NCI-H524 treated with DMSO at 0.1 percent for 48 hours (cell line): ENCODE measurements at places on chromosomes 6 and 20.

DNA sequence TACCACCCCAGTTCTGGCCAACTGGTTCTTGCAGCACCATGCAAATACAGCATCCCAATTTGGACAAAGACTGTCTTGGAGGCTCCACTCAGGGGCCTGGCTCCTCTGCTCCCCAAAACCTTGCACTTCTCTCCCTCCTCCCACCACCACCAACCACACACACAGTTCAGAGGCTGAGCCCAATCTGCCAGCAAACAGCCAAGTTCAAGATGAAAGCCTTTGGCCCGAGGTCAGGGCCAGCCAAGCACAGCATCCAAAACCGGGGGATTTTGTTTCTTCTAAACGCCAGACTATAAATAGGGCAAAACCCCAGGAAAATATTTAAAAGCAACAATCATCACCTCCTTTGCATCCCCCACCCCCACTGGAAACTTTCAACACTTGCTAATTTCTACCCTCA, 5.7 kb downstream of the KCNK5 start:
- DNase-seq: no peak

GRCh38 chr6:113067612-113068275, 720.6 kb downstream of the RFPL4B start:
- DNase-seq: no peak

- DNase-seq: no peak
Measured at GRCh38 chr6:163415620-163416556, 1.4 kb downstream of the QKI start.

- no peak for DNase-seq
Measured at GRCh38 chr20:62336329-62336728, 30.8 kb downstream of the LAMA5 start.

DNA sequence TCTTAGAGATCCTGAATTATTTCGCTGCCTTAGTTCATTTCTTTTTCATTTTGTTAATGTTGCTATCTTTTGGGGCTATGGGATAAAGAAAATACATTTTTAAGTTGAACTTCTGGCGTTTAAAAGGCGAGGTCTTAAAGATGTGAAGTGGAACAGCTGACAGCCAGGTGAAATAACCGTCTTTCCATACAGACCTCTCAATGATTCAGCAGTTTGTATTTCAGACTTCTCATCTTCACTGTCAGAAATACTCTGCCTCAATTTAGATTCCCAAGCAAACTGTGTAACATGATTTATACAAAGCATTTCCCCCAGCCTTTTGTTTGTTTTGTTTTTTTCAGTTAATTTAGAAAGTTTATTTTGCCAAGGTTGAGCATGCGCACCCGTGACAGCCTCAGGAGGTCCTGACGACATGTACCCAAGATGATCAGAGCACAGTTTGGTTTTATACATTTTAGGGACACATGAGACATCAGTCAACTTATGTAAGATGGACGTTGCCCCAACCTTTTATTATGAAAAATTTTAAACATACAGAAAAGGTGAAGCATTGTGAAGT, 40.0 kb downstream of the SLC9A8 start:
- DNase-seq: no peak

DNA sequence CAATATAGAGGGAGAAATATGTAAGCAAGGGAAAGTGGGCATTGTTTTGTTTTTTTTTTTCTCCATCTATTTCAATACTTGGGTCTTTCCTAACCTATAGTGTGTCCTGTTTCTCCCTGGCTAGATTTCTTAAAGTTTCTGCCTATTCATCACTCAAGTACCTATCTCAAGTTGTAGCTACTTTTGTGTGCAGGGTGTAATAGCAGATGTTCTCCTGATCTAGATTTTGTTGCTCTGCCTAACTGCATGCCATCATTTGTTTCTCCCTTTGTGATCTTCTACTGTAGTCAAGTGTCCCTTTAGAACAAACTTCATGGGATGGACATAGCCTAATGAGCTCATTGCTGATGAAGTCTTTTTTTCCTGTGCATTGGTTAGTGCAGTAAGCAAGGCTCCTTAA, 45.8 kb downstream of the TOP1 start:
- DNase-seq: no peak

DNA sequence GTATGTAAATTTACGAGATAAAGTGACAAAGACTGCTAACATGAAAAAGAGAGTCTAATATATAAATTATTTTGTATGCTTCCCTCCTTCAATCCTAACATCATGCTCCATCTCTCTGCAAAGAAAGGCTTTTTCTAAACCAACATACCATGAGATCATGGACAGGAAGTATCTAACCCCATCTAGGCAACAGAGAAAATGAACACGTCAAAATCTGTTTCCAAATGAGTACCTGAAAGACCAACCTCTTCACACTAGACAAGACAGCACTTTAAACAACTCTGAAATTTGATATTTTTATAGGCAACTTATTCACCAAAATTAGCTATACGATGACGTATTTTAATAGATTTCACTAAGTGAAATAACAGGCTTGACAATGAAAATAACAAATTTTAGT, 54.6 kb downstream of the MAN1A1 start:
- no peak for DNase-seq

GRCh38 chr6:158730541-158730907, 80.7 kb downstream of the SYTL3 start:
- no peak for DNase-seq

DNA sequence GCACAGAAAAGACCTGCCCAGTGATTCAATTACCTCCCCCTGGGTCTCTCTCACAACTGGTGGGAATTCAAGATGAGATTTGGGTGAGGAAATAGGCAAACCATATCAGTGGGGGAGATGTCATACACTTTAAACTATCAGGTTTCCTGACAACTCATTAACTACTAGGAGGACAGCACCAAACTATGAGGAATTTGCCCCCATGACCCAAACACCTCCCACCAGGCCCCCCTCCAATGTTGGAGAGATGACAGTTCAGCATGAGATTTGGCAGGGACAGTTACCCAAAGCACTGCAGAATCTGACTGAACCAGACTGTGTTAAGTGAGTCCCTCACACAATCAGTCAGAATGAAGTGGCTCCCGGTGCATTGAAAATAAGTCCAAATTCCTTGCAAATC, 148.0 kb downstream of the TTLL2 start:
- DNase-seq: no peak

- no peak for DNase-seq
Measured at GRCh38 chr6:128538763-128539162, 18.4 kb upstream of the PTPRK start.

DNA sequence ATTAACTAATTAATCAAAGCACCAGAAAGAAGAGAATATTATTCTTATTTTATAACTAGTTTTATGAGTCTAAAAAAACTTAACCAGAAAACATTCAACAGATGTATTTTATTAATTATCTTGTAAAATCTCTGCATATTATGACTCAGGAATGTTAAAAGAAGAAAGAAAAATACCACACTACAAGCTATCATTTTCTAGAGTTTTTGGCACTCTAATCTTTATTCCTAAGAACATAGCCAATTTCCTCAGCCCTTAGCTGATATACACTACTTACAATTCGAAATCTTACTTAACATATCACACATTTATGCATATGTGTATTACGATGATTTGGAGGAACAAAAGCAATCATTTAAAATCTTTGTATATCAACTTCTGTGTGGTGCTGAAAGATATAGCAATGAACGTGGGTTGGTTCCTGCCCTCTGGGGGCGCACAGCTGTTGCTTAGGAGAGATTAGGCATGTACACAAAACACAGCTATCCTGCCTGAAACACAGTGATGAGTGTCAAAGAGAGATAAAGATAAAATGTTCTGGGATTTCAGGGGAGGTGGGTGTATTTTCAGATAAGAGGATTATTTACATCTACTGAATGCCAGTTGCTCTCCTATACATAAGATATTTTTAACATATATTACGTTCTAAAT, 404.5 kb downstream of the SYNE1 start:
- DNase-seq: no peak

GRCh38 chr6:39610221-39610620, 115.0 kb downstream of the KIF6 start:
- no peak for DNase-seq

GRCh38 chr6:28232785-28233184, 7.7 kb downstream of the ZSCAN9 start:
- no peak for DNase-seq

DNA sequence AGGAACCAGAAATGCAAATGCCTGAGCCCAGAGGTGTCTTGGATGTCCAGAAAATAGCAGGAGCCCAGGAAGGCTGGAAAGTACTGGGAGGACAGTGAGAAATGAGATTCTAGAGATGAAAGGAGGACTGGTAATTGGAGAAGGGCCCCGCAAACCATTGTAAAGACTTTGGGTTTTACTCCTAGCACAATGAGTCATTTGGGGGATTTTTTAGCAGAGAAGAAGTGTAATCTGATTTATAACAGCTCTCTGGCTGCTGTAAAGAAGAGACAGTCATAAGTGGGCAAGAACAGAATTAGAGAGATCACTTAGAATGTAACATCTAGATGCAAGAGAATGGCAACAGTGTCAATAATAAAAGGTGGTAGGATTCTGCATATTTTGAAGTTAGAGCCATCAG, 40.2 kb downstream of the SLC35F1 start:
- DNase-seq: no peak

GRCh38 chr20:43102394-43102793, 87.3 kb downstream of the PTPRT start:
- DNase-seq: peak; percentile 31

DNA sequence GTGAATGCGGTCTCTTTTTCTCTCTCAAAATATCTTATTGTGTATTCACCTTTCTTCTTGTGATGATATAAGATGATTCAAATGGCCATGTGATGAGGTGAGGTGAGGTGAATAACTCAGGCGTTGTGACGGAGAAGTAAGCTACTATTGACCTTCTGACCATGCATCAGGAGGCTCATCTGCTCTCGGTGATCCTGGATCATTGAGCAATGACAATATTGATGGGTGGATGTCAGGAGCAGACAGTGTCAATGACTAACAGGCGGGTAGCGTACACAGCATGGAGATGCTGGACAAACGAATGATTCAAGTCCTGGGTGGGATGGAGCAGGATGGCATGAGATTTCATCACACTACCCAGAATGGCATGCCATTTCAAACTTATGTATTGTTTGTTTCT, 119.6 kb downstream of the PXDC1 start:
- DNase-seq: no peak

DNA sequence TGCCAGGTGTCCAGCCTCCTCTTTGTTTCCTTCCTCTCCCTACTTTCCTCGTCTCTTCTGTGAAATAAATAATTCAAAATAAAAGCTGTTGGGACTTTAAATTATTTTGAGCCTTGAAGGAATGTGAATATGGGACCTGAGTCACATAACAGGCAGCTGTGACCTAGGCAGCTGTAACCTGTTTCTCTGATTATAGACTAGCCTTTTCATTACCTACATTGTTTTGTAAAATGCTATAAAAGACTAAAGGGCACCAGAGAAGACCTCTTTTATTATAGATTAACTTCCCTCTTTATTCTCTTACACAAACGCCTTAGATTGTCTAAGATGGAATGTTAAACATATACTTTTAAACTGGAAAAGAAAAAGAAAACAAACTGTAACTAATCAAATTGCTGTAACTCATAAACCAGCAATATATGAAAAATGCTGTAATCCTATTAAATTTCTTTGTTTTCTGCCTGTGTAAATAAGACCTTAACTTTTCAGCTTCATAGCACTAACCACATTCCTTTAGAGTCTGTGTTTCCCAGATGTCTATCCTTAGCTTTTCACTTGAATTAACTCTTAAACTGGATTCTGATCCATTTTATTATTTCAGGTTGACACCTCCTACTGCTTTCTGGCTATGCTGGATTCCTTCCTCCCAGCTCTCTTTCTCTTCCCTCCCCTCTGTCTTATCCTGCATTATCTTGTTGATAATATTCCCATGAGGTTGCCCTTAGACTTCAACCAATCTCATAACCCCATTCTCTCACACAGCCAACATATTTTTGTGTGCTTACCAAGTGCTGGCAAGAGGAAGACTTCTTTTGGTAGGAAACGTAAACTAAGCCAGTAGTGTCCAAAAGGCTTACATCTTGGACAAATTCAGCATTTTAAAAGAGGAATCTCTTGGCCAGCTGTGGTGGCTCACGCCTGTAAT, 69.2 kb downstream of the TPD52L1 start:
- no peak for DNase-seq

GRCh38 chr6:15280961-15281360, 35.1 kb downstream of the JARID2 start:
- no peak for DNase-seq

DNA sequence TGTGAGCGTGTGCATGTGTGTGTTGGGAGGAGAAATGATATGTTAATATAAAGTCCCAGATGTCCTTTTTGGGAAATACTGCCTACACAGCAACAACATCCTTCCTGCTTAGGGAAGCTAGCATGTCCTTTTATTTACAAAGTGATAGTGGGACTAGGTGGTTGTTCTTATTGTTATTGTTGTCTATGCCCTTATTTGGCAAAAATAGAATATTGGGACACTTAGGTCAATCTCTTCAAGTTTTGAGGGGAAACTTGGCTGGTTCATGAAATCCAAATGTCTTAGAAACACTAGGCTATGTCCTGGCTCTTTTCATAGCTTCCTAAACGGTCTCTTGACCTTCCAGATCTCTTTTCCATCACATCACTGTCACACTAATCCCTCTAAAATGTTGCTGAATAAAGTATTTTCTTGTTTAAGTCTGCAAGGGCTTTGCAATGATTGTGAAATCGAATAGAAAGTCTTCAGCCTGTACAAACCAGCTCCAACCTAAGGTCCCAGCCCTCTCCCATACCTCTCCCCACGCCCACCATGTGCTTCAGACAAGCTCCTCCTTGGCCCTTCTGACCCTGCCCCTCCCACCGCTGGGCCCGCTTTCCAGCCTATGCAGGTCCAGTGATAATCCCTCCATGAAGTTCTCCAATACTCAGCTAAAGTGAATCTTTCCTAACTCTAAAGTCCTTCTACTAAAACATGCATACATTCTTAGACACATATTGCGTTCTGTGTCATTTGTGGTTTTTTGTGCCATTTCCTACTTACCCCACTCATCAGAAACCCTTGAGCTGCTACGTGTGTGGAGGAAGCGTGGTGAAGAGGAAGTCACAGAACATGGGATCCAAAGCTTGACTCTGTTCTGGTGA, 205.1 kb downstream of the LY86 start:
- no peak for DNase-seq

DNA sequence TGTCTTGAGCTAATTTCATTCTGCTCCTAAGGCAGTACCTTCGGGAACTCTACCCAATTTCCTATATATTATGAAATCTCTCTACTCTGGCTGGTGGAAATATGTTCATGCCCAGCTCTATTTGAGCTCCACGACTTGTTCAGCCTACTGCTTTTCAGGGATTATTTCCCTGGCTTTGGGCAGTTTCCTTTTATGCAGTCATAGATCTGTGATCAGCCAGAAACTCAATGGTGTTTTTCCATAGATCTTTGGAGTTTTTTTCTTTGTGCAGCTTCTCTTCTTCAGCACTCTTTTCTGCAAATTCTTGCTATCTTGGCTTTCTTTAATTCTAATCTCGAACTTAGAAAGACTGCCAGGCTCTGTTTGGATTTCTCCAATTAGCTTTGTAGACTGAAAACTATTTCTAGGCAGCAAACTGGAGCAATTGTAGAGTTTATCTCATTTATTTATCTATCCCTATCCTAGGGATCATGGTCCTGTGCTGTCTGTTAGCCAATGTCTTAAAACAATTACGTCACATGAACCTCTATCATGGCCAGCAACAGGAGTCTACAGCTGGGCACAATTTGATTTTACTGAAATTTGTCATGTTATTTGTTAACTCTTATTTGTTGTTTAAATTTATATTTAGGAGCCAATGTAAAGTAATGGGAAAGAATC, 328.4 kb downstream of the BCKDHB start:
- DNase-seq: no peak

GRCh38 chr6:88050140-88050818, 2.6 kb downstream of the SPACA1 start:
- no peak for DNase-seq
